ENCODE measurements at places on chromosomes 2 and 18. TPM values are rescaled to one million over a fixed set of nuclear protein-coding genes. Genes with fewer than 3 reads are reported as not detected.

The ZNF2 gene
- total RNA-seq: 4.9 TPM

The COBLL1 gene
- total RNA-seq: 8.0 TPM

The LBX2 gene
- 0.76 TPM for total RNA-seq

DNA sequence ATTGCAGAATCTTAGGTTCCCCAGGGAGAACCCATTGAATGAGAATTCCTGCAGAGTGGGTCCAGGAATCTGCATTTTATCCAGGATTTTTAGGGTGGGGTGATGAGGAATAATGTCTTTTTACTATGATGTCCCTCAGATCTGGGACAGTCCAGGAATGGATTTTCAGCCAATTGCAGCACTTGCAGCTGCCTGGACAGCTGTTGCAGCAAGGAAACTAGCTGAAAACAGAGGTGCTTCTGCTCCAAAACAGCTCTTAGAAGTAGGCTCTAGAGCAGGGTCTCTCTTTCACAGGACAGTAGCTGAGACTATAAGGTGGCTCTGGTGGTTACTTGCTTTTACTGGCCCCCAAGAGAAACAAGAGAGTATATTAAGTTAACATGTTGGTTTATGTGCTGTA, 9.1 kb downstream of the GLI2 start:
- no peak for DNase-seq

DNA sequence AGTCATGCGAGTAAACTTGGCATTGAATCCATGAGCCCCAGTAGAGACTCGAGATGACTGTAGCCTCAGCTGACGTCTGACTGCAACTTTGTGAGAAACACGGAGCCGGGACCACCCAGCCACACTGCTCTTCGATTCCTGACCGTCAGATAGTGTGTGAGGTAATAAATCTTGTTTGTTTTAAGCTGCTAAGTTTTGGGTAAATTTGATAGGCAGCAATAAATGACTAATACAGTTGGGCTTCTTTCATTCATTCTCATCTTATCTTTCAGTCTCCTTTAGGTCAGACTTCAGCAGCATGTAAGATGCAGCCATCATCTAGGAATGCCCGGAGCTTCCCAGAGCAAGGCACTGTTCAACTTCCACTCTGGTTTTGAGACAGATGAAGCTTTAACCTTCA, 8.0 kb upstream of the KLHL29 start:
- no peak for DNase-seq

The PKDCC gene
- total RNA-seq: 3.9 TPM

GRCh38 chr2:72127401-72128058, 20.1 kb downstream of the CYP26B1 start:
- no peak for DNase-seq

DNA sequence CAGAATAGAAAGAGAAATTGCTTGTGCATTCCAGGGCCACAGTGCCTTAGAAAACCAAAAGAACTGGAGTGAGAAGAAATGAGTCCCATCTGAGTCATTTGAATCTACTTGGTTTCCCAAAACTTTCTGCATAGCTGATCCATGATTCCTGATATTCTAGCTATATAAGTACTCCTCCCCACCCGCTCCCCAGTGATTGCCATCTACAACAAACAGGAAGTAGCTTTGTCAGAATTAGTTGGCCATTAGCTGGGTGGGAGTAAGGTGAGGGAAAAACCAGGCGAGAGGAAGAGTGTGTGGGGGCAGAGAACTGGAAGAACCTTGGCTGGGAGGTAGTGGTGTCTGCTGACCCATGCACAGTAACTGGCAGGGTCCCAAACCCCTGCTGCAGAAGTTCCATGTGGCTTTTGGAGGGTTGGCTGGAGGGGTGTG, 122.1 kb downstream of the ACAA2 start:
- peak; percentile 92 for DNase-seq

DNA sequence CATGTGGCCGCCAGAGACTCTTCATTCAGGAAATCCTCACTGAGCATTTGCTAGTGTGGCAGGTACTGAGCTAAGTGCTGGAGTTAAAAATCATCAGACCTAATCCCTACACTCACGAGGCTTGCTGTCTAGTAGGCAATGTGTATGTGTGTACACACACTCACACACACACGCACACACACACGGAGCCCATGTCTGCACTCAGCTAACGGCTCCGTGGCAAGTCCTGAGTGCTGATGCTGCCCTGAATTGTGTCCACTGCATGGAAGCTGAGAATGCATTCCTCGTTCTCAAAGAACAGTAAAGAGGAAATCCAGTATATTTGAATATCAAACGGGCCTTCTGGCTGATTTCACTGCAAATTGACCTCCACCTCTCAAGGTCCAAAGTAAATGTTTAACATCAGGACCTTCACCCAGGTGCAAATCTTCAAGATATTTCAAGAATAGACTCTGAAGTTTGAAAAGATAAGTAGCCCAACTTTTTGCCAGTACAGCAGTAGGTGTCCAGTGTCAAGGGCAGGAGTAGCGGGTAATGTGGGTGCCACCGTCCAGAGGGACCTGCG, 136.1 kb upstream of the TTC39C start:
- DNase-seq: no peak

The ETAA1 gene
- total RNA-seq: 17.1 TPM

GRCh38 chr2:39994151-39994550, 215.1 kb upstream of the THUMPD2 start:
- DNase-seq: no peak

The ALLC gene
- not detected for total RNA-seq

The SPP2 gene
- not detected for total RNA-seq

DNA sequence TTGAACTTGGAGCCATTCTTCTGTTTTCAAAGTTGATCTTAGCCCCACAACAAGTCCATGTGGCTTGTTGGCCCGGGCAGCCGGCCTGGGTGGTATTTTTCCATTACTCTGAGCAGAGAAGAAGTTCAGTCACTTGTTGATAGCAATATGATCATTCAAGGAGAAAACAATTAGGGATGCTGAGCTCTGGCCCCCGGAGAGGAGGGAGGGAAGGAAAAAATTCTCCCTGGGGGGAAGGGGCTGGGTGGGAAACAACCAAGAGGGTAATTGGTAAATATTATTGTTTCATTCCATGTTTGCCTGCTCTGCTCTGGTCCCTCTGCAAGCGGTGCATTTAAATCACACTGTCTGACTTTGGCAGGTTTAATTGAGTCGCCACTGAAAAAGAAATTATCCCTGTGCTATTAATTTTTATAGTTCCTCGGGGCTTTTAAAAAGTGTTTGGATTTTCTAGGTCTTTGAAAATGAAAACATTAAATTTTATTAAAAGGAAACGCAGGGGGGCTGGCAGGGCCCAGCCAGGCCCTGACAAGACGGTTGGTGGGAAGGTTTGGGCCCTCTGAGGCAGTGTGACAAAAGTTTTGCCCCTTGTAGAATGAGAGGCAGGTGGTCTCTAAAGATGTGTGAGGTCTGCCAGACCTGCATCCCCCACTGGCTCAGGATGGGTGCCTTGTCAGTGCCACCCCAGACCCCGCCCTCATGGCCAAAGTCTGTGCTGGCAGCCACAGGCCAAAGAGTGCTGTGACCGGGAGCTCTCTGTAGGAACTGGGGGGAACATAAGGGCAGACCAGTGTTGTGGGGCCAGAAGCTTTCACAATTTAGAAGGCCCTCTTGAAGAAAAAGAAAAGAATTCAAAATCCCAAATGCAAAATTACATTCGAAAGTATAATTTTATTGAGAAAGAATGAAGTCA, 52.5 kb upstream of the SLC14A2 start:
- no peak for DNase-seq

DNA sequence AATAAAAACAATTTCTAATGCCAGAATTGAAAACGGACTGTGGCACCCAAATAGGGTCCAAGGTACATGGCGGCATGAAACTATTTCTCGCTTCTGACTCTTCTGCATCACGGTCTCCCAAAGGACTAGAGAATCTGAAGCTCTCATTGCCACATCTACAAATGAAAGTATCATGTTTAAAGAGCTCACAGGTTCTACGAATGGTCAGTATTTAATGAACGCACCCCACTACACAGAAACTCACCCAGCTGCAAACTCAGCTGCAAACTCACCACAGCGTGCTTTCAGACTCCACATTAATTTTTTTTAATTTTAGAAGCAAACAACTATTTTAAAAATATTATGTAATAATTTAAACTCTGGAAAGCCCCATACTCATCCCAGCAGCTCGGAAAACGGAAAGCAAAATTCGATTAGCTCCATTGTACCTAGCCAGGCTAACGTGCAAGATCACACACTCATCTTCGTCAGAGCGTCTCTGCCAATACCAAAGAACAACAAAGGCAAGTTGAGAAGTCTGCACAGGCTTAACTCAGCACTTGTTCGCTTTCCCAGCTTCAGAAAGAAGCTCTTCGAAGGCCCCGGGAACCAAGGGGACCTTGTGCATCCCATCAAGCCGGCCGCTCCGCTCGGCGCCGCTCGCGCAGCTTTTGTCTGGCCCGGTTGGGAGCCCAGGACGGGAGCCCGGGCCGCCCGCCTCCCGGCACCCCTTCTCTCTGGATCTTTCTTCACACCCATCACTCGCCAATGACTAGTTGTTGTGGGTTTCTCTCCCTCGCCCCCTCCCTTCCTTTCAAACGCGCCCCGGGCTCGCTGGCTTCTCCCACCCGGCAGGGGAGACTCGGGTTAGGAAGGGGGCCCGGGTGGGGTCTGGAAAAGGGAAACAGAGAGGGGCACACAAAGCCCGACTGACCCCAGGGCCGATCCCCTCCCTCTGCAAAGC, 785 bp downstream of the CLASP1 start:
- DNase-seq: peak; percentile 43

GRCh38 chr2:68689553-68690537, 44.8 kb upstream of the ARHGAP25 start:
- DNase-seq: no peak

GRCh38 chr18:9191658-9192256, 55.2 kb downstream of the ANKRD12 start:
- no peak for DNase-seq

The ST8SIA5 gene
- total RNA-seq: not detected

GRCh38 chr18:61569176-61569892, 236.1 kb downstream of the CDH20 start:
- peak; percentile 3 for DNase-seq

GRCh38 chr2:119455066-119455718, 23.5 kb downstream of the TMEM37 start:
- no peak for DNase-seq

The UGT1A3 gene
- total RNA-seq: 67.1 TPM

The DCDC2C gene
- total RNA-seq: not detected

DNA sequence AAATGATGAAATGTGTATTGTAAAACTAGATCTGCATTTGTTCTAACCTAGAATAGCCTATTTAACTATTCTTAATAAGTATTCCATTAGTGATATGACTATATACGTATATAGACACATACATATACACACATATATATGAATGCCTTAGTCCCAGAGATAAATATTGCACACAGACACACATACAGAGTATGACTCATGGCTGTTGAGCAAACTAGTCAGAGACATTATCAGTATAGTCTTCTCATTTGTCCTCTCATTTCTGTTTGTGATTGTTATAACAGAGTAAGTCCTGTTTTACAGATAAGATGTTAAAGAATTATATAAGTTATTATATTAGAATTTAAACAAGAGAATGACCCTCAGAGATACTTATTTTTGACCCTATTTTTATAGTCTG, 202.5 kb downstream of the CCDC102B start:
- no peak for DNase-seq

DNA sequence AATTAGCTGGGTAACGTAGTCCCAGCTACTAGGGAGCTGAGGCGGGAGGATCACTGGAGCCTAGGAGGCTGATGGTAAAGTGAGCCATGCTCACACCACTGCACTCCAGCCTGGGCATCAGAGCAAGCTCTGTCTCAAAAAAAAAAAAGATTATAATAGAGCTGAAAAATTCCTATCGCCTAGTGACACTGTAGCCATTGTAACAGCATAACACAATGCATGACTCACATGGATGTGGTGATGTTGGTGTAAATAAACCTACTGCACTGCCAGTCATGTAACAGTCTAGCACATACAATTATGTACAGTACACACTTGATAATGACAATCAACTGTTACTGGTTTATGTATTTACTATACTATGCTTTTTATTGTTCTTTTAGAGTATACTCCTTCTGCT, 39.6 kb downstream of the MGAT4A start:
- peak; percentile 54 for DNase-seq

DNA sequence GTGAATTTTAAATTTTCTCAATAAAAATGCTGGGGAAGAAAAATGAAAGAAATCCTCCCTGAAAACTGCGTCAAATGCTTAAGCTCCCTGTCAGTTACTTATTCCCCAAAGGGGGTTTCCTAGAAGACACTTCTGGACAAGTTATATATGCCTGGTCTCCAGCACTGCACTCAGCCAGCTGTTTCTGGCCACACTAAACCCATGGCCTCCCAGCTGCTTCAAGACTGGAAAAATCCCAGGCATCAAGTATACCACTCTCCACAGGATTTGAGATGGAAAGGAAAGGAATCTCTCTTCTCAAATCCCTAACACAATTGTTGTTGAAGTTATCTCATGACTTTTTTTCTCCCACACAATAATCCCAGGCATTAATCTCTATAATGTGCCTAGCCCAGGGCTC, 245.7 kb downstream of the NBAS start:
- no peak for DNase-seq

The KLHL30 gene
- 0.80 TPM for total RNA-seq

The SNED1 gene
- total RNA-seq: 9.6 TPM

DNA sequence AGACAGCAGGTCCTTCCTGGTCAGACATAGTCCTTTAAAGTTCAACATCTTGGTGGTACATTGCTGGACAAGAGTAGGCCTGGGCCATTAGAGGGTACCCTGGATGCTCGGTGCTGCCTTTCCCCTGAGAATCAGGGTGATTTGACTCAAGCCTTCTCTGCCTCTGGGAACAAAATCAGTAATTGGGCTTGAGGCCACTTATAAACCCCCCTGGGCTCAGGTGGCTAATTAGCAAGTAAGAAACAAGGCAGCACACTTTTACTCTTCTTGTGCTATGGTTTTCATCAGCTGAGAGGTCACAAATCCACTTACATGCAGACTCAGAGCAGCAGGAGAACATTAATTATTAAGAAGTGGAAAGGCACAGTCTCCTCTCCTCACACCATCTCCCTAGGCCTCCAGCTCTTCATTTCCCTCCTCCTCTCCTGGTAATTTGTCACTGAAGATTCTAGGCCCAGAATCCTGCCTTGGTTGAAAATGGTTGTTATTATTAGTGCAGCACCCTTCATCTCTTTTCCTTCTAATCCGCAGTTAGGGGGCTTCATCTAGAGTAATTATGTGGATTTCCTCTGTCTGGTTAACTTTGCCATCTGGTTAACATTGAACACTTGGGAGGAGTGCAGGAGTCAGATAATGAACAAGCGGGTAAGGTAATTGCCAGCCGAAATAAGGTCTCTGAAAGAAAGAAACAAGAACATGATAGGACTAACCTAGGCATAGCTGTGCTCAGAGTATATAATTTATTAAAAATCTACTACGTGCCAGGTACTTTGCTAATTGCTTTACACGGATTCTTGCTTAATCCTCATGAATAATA, 29.7 kb upstream of the CASP10 start:
- DNase-seq: no peak

The LTBP1 gene
- 10.3 TPM for total RNA-seq

GRCh38 chr18:71020342-71021029, 731.6 kb downstream of the SOCS6 start:
- DNase-seq: no peak

The PRKAG3 gene
- total RNA-seq: not detected

The SOCS6 gene
- total RNA-seq: 20.9 TPM

DNA sequence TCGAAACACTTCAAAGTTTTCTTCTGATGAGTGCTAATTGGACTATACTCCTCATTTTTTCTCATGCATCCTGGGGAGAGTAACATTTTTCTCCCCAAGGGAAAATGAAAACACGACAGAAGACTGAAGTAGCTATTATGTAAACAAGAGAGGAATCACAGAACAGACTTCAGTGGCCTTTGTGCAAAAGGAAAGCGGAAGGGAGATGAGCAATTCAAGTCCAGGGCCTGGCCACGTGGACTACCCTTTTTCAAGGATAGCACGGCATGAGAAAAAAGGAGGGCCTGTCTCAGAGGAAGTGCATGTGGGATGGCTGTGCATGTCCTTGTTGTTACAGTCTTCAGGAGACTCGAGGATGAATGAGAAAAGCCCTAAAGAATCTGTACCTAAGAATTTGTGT, 43.8 kb upstream of the KCNE4 start:
- no peak for DNase-seq
